ENCODE measurements at places on chromosomes 4 and X. TPM values are rescaled to one million over a fixed set of nuclear protein-coding genes. Genes with fewer than 3 reads are reported as not detected.

Gene RAB39B
- total RNA-seq = 0.23 TPM

Gene DMD
- total RNA-seq = 47.2 TPM

- no peaks in the 10 kb centered on the region for H3K4me1 ChIP-seq
- H3K4me3 ChIP-seq = no peak overlapping the region
- H3K36me3 ChIP-seq = no peaks in the 10 kb centered on the region
- no peaks in the 10 kb centered on the region for H3K27me3 ChIP-seq
- H3K27ac ChIP-seq = no peak overlapping the region
- no peak for DNase-seq
These were observed 92.6 kb upstream of the H2AZ1 start for GRCh38 chr4:100042711-100043110.

DNA sequence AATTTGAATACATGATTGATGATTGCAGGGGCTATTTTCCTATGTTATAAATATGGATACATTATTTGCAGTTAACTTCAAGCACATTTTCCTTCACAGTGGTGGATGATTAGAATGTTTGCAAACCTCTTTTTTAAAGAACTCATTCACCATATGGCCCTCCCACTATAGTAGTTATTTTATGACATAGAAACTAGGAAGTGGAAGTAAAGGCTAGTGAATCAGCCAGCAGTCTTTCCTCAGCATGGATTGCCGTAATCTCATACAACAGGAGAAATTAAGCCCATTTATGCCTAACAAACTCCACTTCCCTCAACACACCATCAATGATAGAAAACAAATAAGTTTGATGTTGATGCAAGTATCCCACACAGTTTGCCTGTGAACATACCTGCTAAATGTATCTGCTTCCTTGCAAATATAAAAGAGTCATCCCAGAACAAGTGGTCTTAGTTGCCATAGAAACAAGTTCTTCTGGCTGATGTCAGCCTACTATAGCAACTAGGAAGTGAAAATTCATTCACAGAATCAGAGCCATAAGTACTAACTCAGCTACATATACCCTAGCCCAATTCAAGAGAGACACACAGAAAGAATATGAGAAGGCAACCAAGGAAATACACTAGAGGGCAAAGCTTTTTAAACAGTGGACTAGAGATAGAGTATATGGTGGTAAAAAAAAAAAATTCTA is 100.9 kb upstream of the RADX start:
- DNase-seq = no peak
- H3K36me3 ChIP-seq = no peaks in the 10 kb centered on the region
- H3K27ac ChIP-seq = no peak overlapping the region
- no peaks in the 10 kb centered on the region for H3K27me3 ChIP-seq
- no peak overlapping the region for H3K4me3 ChIP-seq
- no peaks in the 10 kb centered on the region for H3K4me1 ChIP-seq

- no peak overlapping the region for H3K4me3 ChIP-seq
- H3K36me3 ChIP-seq = no peaks in the 10 kb centered on the region
- H3K27me3 ChIP-seq = no peaks in the 10 kb centered on the region
These were observed 126.3 kb downstream of the AASDH start for GRCh38 chr4:56261027-56261426.

DNA sequence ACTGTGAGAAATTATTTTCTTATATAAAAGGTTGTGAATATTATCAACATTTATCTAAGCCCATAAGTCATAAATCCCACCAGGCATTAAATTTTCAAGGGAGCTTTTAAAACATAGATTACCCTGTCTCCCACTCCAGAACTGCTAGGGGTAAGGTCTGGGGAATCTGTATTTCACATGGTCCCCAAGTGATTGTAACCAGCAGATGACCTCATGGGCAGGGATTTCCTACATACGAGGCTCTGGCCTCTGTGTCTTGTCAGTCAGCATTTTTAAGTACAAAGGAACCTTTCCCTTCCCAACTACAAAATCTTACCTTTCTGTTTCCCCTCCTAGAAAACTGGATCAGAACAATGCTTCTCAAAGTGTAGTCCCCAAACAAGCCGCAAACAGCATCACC is 188.6 kb downstream of the TSPAN5 start:
- DNase-seq = no peak
- H3K27me3 ChIP-seq = no peaks in the 10 kb centered on the region
- H3K27ac ChIP-seq = no peak overlapping the region
- no peaks in the 10 kb centered on the region for H3K36me3 ChIP-seq

DNA sequence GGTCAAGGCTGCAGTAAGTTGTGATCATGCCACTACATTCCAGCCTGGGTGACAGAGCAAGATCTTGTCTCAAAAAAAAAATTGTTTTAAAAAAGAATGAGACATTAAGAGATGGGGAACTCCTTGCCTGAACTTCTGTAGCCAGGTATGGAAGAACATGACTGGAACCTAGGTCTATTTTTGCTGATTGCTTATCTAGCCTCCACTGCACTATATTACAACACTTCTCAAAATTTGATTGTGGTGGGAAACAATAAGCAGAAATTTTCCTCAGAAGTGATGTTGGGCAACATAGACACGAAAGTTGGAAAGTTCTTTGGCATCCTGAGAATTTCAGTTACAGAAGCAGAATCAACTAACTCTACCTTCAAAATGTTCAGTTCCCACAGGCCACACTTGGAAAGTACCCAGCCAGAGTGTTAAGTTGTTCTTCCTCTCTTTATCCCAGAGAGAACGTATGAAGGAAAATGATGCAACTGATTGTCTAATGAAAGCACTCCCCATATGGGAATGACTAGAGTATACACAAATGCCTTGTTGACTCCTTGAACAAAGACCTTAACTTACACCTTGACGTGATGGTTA is 50.0 kb downstream of the LUZP4 start:
- H3K36me3 ChIP-seq = no peaks in the 10 kb centered on the region
- no peak for DNase-seq
- H3K4me3 ChIP-seq = no peak overlapping the region
- H3K27me3 ChIP-seq = no peaks in the 10 kb centered on the region

GRCh38 chrX:77444075-77444474 is 3.1 kb upstream of the FGF16 start:
- H3K27ac ChIP-seq = no peak overlapping the region
- no peak for DNase-seq
- no peaks in the 10 kb centered on the region for H3K27me3 ChIP-seq
- no peaks in the 10 kb centered on the region for H3K36me3 ChIP-seq
- H3K4me1 ChIP-seq = no peaks in the 10 kb centered on the region
